ENCODE measurements at places on chromosomes 4 and X.

- no peak for DNase-seq
Measured at GRCh38 chr4:161937596-161937995, 226.2 kb downstream of the FSTL5 start.

- DNase-seq = no peak
Measured at GRCh38 chr4:40749717-40750460, at the start of gene NSUN7. Gene NSUN7, plus strand, starts transcription at chr4:40749955. Its CDS starts 739 bp downstream, at chr4:40750694.

- no peak for DNase-seq
Measured at GRCh38 chr4:151896880-151897279, 136.1 kb upstream of the GATB start.

- DNase-seq = no peak
Measured at GRCh38 chrX:151184705-151185104, 8.3 kb downstream of the GPR50 start.

DNA sequence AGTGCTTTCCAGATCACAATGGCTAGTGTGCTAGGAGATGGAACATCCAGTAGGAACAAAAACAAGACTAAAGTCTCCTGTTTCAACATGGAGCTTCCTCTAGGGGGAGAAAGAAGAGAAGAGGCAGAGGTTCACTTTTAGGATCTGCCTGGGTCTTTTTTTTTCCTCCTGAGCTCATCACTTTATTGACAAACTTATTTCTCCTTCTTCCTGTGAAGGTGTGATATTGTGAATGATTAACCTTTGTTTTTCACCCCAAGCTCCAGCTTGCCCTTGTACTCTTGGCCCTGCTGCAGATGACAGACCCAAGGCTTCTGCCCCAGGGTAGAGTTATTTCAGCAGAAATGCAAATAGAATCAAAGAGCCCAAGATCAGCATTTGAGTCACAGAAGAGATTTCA, 13.5 kb downstream of the PAGE4 start:
- no peak for DNase-seq

DNA sequence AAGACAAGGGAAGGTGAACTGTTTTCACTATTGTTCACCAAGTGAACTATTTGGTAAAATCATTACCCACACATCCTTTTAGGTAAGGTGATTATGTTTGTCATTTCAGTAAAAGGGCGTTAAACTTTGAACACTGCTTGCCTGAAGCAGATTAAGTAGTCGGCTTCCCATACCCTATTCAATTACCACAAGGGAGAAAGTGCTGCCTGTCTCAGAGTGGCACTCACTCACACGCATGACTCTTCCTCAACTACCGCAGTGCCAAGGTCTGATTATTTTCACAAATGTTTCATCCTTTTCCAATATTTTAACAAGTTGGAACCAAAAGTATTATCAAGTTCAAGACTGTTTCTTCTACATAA, 11.0 kb downstream of the VEGFC start:
- DNase-seq = no peak

DNA sequence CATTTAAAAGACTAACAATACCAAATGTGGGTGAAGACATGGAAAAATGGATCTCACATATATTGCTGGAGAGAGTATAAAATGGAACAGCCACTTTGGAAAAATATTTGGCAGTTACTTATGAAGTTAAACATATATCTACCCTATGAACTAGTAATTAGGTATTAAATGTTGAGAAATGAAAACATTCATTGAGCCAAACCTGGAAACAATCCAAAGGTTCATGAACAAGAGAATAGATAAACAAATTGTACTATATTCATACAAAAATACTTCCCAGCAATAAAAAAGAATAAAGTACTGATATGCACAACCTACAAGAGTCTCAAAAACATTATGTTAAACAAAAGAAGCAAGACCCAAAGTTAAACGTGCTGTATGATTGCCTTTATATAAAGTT, 4.0 kb upstream of the EGF start:
- no peak for DNase-seq

GRCh38 chr4:105182211-105182610, 35.5 kb downstream of the TET2 start:
- DNase-seq = no peak

DNA sequence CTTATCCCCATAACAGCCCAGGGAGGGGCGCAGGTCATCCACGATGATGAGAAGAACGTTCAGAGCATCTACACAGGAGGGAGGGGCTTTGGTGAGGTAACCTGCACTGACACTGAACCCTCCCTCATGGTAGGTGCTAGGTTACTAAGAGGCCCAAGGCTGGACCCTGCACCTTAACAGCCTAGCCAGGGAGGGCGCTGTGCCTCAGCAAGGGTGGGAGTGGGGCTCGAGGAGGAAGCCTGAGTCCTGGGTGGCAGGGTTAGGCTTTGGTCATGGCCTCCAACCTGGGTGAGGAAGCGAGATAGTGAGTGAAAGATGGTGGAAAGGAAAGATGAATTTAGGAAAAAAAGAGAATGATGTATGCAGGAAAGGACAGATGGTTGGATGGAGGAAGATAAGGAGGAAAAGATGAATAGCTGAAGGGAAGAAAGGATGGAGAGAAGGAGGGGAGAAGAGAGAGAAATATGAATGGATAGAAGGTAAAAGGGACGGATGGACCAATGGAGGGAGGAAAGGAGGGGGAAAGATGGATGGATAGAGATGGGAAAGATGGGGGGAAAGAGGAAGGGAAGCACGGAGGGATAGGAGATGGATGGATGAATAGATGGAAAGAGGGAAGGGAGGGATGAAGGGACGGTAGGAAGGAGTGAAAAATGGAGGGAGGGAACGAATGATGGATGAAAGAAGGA, 736 bp downstream of the IDS start:
- no peak for DNase-seq

DNA sequence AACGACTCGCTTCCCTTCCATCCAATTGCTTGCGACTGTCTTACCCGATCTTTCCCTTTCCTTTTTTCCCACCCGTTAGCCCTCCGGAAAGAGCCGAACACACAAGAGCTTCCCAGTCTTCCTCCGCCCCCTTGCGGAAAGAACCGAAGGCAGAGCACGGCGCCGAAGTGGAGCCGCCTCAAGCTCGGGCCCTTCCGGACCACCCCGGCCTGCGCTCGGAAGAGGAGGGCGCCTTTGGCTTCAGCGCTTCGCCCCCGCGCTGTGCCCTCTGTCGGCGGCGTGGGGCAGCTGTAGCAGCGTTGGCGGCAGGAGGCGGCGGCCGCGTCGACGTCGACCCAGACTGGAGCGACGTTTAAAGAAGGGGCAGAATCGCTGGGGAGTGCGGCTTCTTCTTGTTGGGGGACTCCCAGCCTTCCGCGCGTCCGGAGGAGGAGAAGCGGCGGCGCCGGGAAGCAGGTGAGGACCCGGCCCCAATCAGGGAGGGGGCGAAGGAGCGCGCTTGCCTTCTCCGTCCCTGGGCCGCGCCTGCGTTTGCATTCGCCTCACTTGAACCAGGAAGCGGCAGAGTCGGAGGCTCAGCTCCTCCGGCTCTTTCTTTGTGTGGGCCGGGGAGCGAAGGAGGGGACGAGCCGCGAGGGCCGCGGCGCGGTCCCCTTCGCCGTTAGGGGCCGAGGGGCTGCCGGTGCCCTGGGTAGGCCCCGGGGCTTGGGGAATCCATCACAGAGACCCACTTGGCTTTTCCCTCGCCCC, at the start of gene ZBTB33:
ZBTB33 (plus strand) TSS at position 291 of the 750 bp plus-strand sequence. CDS start 2,604 bp downstream, outside the sequence.
- no peak for DNase-seq

GRCh38 chr4:160824481-160824880, 1339.3 kb downstream of the FSTL5 start:
- no peak for DNase-seq

GRCh38 chr4:170853422-170854021, 763.8 kb upstream of the AADAT start:
- no peak for DNase-seq

GRCh38 chr4:99848591-99849001, 32.0 kb downstream of the DAPP1 start:
- DNase-seq = no peak

GRCh38 chr4:150722908-150723362, 141.0 kb downstream of the MAB21L2 start:
- DNase-seq = no peak

- DNase-seq = no peak
Measured at GRCh38 chr4:100289946-100290345, 99.7 kb upstream of the DDIT4L start.

DNA sequence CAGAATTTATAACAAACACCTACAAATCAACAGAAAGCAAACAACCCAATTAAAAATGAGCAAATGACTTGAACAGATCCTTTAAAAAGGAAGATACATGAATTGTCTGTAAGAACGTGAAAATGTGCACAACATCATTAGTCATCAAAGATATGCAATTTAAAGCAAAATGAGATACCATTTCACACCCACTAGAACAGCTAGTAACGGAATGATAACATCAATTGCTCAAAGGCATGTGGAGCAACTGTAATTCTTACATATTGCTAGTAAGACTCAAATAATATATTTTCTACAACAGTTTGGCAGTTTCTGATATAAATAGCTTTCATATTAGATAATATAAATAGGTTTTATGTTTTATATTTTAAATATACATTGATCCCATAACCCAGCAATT, 82.5 kb downstream of the LCORL start:
- DNase-seq = no peak

- DNase-seq = no peak
Measured at GRCh38 chrX:9267415-9267814, 197.4 kb upstream of the TBL1X start.

GRCh38 chrX:18883234-18883960, 100.5 kb downstream of the PHKA2 start:
- no peak for DNase-seq

- no peak for DNase-seq
Measured at GRCh38 chr4:86011117-86011516, 348.7 kb downstream of the MAPK10 start.

GRCh38 chr4:181957088-181957487, 286.1 kb upstream of the TENM3 start:
- no peak for DNase-seq

- DNase-seq = no peak
Measured at GRCh38 chrX:13188731-13189309, 131.0 kb downstream of the ATXN3L start.

- no peak for DNase-seq
Measured at GRCh38 chr4:174865418-174865985, 36.5 kb upstream of the GLRA3 start.

- no peak for DNase-seq
Measured at GRCh38 chr4:105631818-105632400, 76.6 kb downstream of the INTS12 start.

GRCh38 chr4:82284858-82285805, 88.7 kb downstream of the HNRNPD start:
- peak; percentile 100 for DNase-seq

DNA sequence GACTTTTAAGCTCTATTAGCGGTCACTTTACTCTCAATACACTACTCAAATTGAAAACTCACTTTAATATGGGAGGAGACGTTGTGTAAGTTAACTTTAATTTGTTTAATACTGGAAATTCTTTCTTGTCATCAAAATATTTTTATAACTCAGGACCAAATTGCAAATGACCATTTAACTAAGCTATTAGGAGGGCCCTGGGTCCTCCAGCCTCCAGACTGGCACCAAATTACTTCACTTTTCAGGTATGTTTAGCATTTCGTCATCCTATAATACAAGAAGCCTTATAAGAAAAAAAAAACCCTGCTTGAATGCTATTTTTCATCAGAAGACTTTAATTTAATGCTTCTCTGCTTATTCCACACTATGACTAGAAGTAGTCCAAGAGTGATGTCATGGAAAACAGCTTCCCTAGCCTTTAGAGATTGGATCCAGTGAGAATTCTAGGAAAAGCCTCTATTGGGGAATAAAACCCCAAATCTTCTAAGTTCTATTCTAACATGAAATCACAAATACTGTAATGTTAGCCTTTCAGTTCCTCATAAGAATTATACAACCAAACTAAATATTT, 6.6 kb downstream of the KLHL15 start:
- DNase-seq = no peak

DNA sequence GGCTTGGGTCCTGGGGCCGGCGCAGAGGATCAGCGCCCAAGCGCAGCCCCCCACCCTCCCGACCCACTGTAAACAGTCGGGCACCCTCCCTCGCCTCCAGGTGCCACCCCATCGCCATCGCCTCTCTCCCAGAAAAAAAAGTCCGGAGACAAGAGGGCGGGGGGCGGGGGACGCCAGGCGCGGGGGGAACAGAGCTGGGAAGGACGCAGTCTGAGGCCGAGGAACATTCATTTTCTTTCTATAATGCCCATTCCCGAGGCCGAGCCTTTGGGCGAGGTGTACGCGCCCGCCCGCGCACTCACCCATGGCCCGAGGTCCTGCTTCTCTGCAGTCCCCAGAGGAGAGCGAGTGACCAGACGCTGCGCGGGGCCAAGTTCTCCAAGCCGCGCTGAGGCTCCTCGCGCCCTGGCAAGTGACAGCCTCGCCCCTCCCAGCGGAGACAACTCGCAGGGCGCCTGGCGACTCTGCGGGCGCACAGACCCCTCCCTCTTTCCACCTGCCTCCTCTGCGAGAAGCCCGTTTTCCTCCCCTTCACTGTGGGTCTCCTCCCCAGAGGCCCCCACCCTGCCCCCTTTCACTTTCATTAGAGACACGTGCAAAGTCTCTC, 63.5 kb upstream of the WDR17 start:
- DNase-seq = no peak

- no peak for DNase-seq
Measured at GRCh38 chr4:155759372-155760252, 791 bp downstream of the GUCY1B1 start.

DNA sequence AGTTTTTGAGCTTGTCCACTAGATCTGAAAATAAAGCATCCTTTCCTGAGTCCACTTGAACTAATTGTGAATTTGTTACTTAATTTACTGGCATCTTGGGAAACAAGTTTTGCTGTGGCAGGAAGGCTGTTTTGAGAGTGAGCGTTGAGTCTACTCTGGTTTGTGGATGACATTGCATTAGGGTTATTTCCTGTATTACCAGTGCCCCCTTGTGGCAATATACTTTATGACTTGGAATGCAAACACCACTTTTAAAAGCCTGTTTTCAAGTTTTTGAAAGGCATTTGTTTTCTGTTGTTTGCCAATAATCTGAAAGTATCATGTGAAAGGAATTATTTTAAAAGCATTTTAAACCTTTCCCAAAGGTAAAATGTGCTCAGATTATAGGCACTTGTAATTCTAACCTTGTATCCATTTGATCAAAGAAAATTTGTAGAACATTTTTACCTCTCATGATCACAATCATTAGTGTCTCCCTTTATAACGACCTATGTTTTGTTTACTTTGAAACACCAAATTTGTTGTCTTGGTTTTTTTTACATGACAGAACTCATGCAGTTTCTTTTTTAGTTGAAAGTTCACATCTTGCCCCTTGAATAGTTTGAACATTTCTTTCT, 18.0 kb upstream of the CYP2U1 start:
- DNase-seq = no peak

- DNase-seq = no peak
Measured at GRCh38 chr4:183175631-183176232, 76.7 kb downstream of the WWC2 start.

GRCh38 chrX:42127563-42127962, 204.2 kb upstream of the CASK start:
- no peak for DNase-seq
